Activated naive CD8-positive, alpha-beta T cell treated with anti-CD3 and anti-CD28 coated beads, Interleukin-2, amount 10 ng/mL, durations not matched to agents 7 days and 5 days (primary cell): ENCODE measurements at places on chromosomes 16 and 17. TPM values are rescaled to one million over a fixed set of nuclear protein-coding genes. Genes with fewer than 3 reads are reported as not detected.

Gene GFAP
- total RNA-seq = not detected

Gene RAD51C
- 40.0 TPM for total RNA-seq

Gene NTN1
- not detected for total RNA-seq

Gene PPM1E
- not detected for total RNA-seq

Gene KRTAP4-1
- not detected for total RNA-seq

Gene HAS3
- 1.2 TPM for total RNA-seq

Gene AURKB
- total RNA-seq = 128 TPM

Gene SEPHS2
- 59.8 TPM for total RNA-seq

Gene BRCA1
- 61.4 TPM for total RNA-seq

Gene CARD14
- total RNA-seq = not detected

Gene SMIM36
- not detected for total RNA-seq

Gene CPHXL2
- not detected for total RNA-seq

Gene KCTD11
- 8.1 TPM for total RNA-seq

Gene ZNF764
- 23.3 TPM for total RNA-seq

Gene PLD6
- 6.3 TPM for total RNA-seq

Gene TAT
- total RNA-seq = not detected

Gene PARN
- total RNA-seq = 45.8 TPM

Gene SMTNL2
- not detected for total RNA-seq

Gene BICDL2
- total RNA-seq = 1.6 TPM

Gene ARHGDIG
- total RNA-seq = not detected

Gene B4GALNT2
- not detected for total RNA-seq

Gene IL34
- total RNA-seq = not detected

Gene ZFHX3
- total RNA-seq = 1.1 TPM

Gene TPPP3
- total RNA-seq = not detected

Gene MT1E
- 32.6 TPM for total RNA-seq

Gene TMIGD1
- total RNA-seq = not detected

Gene COPZ2
- 6.1 TPM for total RNA-seq

Gene FBF1
- 36.0 TPM for total RNA-seq

Gene CD300LB
- total RNA-seq = not detected

Gene WNT9B
- not detected for total RNA-seq

Gene SRSF1
- 314 TPM for total RNA-seq

Gene CTRL
- total RNA-seq = 7.2 TPM

Gene CD300E
- total RNA-seq = not detected

Gene C17orf78
- not detected for total RNA-seq

Gene RAPGEFL1
- 4.9 TPM for total RNA-seq

Gene PIGS
- 60.5 TPM for total RNA-seq

Gene ZNF200
- 16.5 TPM for total RNA-seq

Gene SLC5A2
- 0.53 TPM for total RNA-seq

Gene DOC2A
- total RNA-seq = not detected

Gene SALL1
- not detected for total RNA-seq

Gene CES3
- total RNA-seq = 8.3 TPM

Gene TSR1
- total RNA-seq = 30.2 TPM

Gene RSKR
- 20.7 TPM for total RNA-seq

Gene CD7
- 320 TPM for total RNA-seq

Gene CYB5D1
- 7.9 TPM for total RNA-seq

Gene FADS6
- not detected for total RNA-seq

Gene IL21R
- 27.2 TPM for total RNA-seq

Gene PYY
- total RNA-seq = not detected

Gene CRYBA1
- total RNA-seq = not detected

Gene GPR179
- total RNA-seq = 0.06 TPM

Gene MLX
- total RNA-seq = 62.9 TPM
